ENCODE measurements at places on chromosomes 4 and X. TPM values are rescaled to one million over a fixed set of nuclear protein-coding genes. Genes with fewer than 3 reads are reported as not detected.
A peak's percentile ranks its signal among the peaks of the same experiment; 100 is the strongest.

DNA sequence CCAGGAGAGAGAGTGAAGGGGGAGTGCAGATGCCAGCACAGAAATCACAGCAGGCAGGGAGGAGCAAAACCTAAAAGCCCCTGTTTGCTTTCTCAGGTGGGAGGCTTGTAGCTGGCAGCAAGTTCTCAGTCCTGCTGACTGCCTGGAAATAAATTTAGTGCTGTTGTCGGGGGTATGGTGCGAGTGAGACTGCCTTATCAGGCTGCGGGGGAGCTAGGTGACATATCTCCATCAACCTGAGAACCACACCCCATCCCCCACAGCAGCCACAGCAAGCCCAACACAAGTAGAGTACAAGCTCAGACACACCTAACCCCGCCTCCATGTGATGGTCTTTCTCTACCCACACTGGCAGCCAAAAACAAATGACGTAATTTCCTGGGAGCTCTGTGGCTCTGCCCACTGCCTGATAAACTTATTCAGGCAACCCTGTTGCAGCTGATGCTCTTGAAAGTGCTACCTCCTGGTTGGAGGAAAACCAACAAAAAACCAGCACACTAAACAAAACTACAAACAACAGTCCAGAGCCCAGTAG is 953.4 kb upstream of the NDST4 start:
- DNase-seq: no peak

- DNase-seq: no peak
Observed at GRCh38 chr4:152301381-152301780, 234.5 kb downstream of the FBXW7 start.

DNA sequence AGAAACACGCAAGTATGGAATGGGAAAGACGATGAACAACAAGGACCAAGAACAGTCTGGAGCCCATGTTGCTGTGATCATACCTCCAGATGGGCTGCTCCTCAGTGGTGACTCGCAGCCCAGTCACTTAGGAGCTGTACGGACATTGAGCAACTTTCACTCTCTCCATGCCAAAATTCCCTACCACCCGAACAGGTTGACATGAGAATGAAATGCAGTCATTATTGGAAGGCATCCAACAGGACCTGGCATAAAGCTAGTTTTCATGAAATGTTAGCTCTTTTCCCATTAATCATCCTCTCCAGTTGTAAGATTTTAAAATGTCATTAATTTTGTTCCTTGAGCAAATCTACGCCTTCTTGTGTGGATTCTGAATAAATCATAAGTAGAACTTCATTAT is 82.7 kb upstream of the GPM6B start:
- no peak for DNase-seq

Gene TBC1D8B
- 4.2 TPM for total RNA-seq

Gene DUSP21
- not detected for total RNA-seq

DNA sequence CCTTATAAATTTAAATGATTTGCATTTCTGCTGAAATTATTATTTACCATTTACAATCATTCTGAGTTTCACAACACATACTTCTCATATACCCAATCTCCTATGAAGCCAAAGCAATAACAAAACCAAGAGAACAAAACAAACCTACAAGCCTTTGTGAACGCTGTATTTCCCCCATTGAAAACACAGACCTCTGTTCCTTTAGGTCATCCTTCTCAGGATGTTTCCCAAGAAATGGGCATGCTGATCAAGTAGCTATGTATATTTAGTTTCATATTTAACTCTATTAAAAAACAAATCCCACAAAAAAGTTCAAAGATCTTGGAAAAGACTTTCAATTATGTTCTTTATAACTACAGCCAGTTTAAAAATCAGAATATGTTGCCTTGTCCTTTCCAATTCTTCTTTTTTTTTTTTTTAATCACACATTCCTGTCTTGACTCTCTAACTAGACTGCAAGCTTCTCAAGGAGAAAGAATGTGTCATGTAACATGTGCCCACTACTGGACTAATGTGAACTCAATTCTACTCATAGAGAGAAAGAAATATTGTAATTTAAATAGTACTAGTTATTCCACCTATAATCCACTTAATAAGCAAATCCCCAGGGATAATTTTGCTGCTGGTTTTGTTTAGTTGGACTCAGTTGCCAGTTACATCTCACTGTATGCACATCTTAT is 84.3 kb upstream of the PRSS48 start:
- no peak for DNase-seq

Gene TFE3
- total RNA-seq: 17.0 TPM

GRCh38 chr4:822361-823175 is 3.4 kb downstream of the CPLX1 start:
- no peak for DNase-seq

GRCh38 chr4:184108006-184108501 is 109.6 kb downstream of the ENPP6 start:
- DNase-seq: no peak

Gene TEX13B
- total RNA-seq: not detected

DNA sequence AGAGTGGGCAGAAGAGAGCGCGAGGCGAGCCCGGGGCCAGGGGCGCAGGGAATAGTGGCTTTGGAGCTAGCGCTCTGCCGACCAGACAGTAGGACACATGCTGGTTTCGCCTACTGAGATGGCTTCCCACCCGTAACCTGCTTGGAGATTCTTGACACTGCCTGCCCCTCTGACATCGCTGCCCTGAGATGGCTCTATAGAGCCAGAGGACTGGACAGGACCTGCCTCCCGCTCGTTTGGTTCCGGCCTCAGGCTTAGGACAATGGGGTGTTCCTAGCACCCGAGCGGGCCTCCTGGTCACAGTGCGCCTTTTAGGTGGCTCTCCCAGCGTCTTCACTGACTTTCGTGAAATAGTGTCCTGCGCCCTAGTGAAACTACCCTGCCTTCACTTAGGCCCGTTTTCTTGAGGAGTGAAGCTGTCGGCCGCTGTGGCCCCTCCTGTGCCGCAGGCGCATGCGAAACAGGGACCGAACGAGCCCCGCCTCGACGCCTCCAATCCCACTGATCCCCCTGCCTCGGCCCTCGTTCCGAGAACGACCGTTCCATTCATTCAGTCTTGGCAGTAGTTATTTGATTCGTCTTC is 608 bp downstream of the TAF1 start:
- peak; percentile 10 for DNase-seq

DNA sequence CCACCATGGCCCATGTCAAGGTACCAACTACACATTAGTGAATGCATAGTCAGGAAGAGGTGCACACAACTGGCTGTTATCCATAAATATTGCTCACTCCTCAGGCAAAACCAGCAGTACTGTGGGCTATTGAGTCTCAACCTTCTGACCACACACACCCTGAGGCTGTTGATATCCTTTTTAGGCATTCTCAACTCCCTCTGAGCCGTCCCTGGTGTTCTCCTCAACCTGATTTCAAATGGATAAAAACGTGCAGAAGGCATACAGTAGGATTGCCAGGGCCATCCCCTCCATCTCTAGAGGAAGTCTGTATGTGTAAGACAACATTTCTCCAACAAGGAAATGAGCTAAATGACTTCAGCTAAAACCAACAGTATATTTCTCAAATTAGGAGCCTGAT is 98.7 kb upstream of the KLHL13 start:
- DNase-seq: peak; percentile 0

DNA sequence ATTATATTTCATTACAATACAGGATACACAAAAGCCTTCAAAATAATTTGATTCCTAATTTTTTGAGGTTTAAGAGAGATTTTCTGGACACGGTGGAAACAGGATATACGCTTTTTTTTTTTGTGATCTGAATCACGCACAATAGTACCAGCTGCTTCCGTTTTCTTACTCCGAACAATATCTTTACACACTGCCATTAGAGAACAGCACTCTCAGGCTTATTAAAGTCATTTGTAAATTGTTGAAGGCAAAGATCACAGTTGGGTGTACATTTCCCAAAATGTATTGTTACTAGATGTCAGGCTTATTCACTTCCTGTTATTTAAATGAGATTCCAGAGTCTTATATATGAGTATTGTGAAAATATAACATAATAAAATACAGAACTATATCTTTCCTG is 71.5 kb downstream of the TMEM47 start:
- no peak for DNase-seq

GRCh38 chr4:13261486-13262257 is 222.5 kb downstream of the RAB28 start:
- DNase-seq: peak; percentile 81

- no peak for DNase-seq
Observed at GRCh38 chrX:149937871-149938426, 342 bp downstream of the EOLA2 start.

DNA sequence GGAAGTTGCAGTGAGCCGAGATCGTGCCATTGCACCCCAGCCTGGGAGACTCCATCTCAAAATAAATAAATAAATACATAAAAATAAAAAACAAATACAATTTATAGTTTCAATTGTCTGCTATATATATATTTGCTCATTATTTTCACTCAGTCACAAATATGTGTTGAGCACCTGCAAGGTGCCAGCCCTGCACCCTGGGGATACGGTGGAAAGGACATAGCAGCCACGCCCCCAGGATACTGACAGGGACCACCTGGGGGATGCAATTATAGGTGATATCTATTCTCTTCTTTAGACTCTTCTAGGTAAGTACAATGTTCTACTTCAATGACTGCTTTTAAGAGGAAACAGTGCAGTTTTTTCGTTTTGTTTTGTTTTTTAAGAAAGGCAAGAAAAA is 85.0 kb downstream of the JAKMIP1 start:
- no peak for DNase-seq

GRCh38 chr4:10288830-10289537 is 168.2 kb downstream of the ZNF518B start:
- DNase-seq: no peak

DNA sequence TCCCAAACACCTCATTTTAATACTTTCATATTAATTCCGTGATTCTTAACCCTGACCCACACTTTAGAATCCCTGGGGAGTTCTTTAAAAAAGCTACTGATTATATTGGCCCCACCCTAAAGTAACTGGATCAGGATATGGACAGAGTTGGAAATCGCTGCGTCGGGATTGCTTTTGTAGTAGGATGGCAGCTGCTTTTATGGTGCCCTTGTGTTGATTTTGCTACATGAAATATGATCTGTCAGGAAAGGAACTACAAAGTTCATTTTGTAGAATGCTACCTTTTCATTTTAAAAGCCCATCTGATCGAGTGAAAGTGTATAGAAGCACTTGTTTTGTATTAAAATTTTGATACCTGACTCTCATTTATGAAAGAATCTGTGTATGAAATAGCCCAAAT is 43.6 kb downstream of the TMEM131L start:
- DNase-seq: no peak

- DNase-seq: no peak
Observed at GRCh38 chr4:107131295-107131694, 95.2 kb upstream of the DKK2 start.

DNA sequence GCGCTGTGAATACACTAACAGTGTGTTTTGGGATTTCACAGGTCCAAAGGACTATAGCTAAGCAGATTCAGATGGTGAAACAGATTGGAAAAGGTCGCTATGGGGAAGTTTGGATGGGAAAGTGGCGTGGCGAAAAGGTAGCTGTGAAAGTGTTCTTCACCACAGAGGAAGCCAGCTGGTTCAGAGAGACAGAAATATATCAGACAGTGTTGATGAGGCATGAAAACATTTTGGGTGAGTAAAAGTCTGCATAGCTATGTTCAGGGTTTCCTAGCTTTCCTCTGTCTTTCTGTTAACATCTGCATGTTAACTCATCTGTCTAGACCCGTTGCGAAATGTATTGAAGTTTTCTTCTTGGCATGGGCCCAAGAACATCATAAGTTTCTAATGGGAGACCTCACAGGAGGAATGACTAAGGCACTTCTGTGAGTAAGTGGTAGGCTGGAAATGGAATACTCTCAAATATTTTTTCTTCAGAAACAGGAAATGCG is 372.1 kb downstream of the BMPR1B start:
- DNase-seq: peak; percentile 84

Gene SMC1A
- total RNA-seq: 19.6 TPM

- DNase-seq: no peak
Observed at GRCh38 chr4:79623021-79623870, 215.2 kb upstream of the GK2 start.

GRCh38 chrX:102042372-102043325 is 82.8 kb upstream of the TCEAL2 start:
- DNase-seq: no peak

Gene PCDH18
- 1.1 TPM for total RNA-seq

GRCh38 chrX:40016749-40017148 is 81.0 kb downstream of the BCOR start:
- DNase-seq: no peak

DNA sequence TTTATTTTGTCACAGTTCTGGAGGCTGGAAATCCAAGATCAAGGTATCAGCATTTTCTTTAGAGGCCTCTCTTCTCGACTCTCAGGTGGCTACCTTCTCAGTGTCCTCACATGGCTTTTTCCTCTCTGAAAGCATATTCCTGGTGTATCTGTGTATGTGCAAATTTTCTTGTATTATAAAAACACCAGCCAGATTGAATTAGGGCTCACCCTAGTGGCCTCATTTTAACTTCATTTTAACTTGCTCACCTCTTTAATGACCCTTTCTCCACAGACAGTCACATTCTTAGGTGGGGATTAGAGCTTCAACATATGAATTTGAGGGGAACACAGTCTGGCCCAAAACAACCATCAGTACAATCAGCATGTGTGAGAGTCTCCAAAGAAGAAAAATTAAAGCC is 542.4 kb upstream of the FAM241A start:
- peak; percentile 1 for DNase-seq

- no peak for DNase-seq
Observed at GRCh38 chr4:145921231-145921630, 17.4 kb downstream of the ZNF827 start.

DNA sequence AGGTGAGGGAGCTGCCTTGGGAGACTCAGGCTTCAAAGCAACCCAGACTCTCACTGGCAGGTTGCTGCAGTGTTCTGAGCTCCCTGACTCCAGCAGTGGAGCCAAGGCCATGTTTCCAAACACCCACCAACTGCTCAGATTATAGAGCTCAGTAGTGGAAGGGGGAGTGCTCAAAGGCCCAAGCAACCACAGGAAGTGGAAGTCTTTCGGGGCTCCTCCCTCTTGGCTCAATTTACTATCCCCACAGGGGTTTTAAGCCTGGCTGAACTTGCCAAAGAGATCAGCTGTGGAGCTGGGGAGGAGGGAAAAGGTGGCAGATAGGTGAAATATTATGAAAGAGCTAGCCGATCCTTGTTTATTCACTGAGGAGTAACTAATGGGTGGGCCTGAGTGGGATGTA is 82.5 kb downstream of the HPRT1 start:
- no peak for DNase-seq

DNA sequence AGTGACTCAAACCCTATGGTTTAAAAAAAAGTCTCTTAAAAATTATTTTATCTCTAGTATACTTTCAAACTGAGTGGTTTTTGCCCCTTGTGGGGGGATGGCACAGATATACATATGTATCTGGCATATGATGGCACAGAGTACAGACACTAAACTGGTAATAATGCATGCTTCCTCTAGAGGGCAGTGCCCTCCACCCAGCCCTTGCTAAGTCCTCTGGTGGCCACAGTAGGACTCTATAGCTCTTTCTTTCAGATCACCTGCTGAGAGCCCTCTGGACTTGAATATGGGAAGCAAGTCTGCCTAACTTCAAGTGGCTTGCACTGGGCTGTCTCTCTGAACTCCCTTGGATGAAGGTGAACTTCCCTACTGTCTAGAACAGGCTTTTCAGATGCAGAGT is 66.3 kb downstream of the TSPAN7 start:
- DNase-seq: peak; percentile 65

Gene DCAF8L1
- total RNA-seq: 0.03 TPM

GRCh38 chr4:16692961-16693506 is 205.4 kb downstream of the LDB2 start:
- DNase-seq: peak; percentile 88

- no peak for DNase-seq
Observed at GRCh38 chr4:152990471-152991131, 54.5 kb downstream of the FHDC1 start.

Gene MAOA
- 0.32 TPM for total RNA-seq

Gene BTK
- 1.3 TPM for total RNA-seq
